HT1080 (cell line): ENCODE measurements at places on chromosomes 3 and 15. TPM values are rescaled to one million over a fixed set of nuclear protein-coding genes. Genes with fewer than 3 reads are reported as not detected.

OR4F6 gene
- total RNA-seq = 0.14 TPM in 1 of 2 replicates, not detected in the other

DNA sequence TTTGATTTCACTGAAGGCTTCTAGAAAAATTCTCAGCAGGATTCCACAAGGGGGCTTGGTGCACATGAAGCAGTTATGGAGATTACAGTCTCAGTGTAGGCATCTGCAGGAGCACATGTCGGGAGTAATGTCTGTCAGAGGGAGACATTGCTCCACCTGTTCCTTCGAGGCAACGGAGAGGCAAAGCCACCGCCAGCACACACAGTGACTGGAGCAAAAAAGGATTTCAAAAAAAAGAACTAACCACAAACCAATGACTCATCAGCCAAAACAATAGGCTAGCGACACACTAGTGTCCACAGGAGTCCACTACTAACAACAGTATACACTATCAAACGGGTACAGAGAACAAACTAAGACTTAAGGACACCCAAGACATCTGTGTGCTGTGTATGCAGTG, 68.9 kb downstream of the NPTN start:
- DNase-seq = peak; percentile 87

SCN11A gene
- total RNA-seq = not detected in 2 replicates

CCR3 gene
- not detected in 2 replicates for total RNA-seq

- DNase-seq = no peak
Measured at GRCh38 chr3:9180764-9181117, 68.7 kb downstream of the SRGAP3 start.

- no peak for DNase-seq
Measured at GRCh38 chr3:64644483-64644882, 43.3 kb downstream of the ADAMTS9 start.

SERPINI2 gene
- not detected in 2 replicates for total RNA-seq

GRCh38 chr3:59784164-59784563, 734.3 kb upstream of the CFAP20DC start:
- no peak for DNase-seq

GABRR3 gene
- not detected in 2 replicates for total RNA-seq

ATP1B3 gene
- 75.3 and 119 TPM in 2 replicates for total RNA-seq

MASP1 gene
- 1.3 TPM in 1 of 2 replicates, not detected in the other for total RNA-seq

DNA sequence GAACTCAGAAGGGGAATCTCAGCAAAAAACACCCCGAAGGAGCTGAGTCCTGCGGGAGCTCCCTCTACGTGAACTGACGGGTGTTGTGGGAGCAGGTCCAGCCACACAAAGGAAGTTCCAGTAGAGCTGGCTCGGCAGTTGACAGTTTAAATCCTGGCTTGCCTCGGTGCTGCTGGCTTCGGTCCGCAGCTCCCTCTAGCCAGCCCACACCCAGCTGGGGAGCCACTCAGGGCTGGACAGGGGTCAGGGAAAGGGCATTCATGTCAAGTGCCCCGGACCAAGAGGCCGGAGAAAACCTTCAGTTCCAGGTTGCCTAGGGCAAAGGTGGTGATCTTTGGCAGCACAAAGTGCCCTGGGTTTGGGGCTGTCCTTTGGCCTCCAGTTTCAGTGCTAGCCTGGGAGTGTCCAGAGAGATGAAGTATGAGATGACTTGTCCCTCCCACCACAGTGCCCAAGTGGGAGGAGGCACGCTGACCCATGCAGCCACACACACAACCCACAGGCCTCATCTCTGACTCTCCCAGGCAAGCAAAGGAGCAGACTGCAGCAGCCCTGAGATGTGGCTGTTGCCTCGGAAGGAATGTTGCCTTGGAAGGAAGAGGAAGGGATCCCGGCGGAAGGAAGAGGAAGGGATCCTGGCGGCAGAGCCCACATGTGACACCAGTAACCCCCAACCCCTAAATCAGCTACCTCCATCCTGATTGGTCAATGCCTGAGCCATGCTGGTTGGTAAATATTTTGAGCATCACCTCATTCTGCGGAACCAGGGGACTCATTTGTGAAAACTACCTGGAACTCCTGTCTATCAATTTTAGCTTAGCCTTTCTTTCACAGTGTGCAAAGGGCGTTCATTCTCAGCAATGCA, 13.9 kb upstream of the ANPEP start:
- peak; percentile 61 for DNase-seq

DNA sequence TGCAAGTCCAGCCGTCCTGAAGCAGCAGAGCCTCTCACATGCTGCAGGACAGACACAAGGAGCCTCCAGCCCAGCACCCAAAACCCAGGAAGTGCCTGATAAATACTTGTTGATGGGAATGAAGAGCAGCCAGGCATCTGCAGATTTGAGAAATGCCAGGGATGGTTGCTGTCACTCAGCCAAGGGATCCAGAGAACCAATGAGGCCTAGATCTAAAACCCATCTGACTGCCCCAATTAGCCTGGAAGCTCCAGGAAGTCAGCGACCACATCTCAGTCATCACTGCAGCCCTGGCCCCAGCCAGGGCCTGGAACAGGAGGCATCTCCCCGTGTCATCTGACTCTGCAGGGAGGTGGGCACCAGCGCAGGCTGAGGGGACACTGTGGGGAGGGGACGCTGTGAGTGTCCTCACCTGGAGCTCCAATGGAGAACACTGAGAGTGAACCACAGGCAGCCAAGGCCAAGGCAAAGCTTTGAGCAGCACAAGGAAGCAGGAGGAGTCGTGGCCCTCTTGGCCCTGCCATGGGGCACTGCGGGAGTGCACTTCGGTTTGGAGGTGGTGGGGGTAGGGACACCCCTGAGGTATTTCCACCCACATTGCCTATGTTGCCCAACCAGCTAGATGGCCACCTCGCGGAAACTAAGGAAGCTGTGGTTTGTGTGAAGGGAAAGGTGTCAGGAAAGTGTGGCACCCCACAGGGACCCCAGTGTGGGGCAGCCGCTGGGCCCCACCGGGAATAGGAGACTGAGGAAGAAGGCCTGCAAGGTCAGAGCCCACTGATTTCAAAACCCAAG, 229.5 kb downstream of the VPS13C start:
- no peak for DNase-seq

- DNase-seq = no peak
Measured at GRCh38 chr15:36589971-36590370, 10.5 kb downstream of the CDIN1 start.

DNA sequence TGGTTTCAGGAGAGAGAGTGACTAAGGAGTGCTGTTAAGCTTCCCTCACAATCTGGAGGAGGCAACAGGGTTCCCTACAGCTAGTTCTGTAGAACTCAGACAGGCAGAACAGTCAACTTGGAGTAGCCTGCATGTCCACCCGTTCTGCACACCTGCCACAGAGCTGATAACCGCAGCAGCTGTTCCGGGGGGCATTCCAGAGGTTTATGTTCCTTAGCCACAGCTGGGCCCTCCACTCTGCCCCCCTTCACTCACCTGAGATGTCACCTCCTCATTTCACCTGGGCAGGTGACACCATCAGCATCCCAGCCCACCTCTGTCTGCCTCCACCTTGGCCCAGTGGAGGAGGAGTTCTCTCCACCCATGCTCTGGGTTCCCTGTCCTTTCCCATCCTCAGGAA, 22.6 kb downstream of the XYLB start:
- DNase-seq = no peak

GRCh38 chr15:59918994-59919951, 84.8 kb upstream of the FOXB1 start:
- DNase-seq = peak; percentile 91

ARPIN gene
- 3.0 and 3.1 TPM in 2 replicates for total RNA-seq

- no peak for DNase-seq
Measured at GRCh38 chr3:117427081-117427480, 717.5 kb downstream of the TUSC7 start.

GRCh38 chr3:31831591-31831990, 149.5 kb downstream of the OSBPL10 start:
- DNase-seq = no peak

FBLN2 gene
- total RNA-seq = 0.03 and 0.05 TPM in 2 replicates

GRCh38 chr3:190534386-190534785, 20.5 kb downstream of the IL1RAP start:
- DNase-seq = no peak

GRCh38 chr3:135885885-135886284, 79.6 kb upstream of the PPP2R3A start:
- no peak for DNase-seq

HDC gene
- not detected in 2 replicates for total RNA-seq

- no peak for DNase-seq
Measured at GRCh38 chr3:29297998-29298397, 17.1 kb downstream of the RBMS3 start.

- DNase-seq = peak; percentile 100
Measured at GRCh38 chr3:151305060-151305774, 11.4 kb downstream of the GPR87 start.

GRCh38 chr3:124770336-124771082, 40.3 kb downstream of the UMPS start:
- DNase-seq = no peak
